ENCODE measurements at places on chromosomes 13 and 19.

DNA sequence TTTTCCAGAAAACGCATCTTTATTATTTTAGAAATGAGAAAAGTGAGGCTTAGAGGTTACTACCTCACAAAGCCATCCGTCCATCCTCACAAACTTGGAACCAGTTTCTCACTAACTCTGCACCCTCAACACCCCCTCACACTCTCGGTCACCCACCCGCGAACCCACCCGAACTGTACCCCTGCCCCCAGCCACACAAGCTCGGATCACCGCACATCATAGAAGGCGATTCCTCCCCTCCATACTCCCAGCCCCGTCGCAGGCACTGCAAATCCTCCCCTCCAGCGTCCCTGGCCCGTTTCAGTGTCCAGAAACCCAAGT is 238 bp downstream of the ZNF260 start:
- DNase-seq: no peak

GRCh38 chr13:42745655-42746054 is 35.7 kb upstream of the FAM216B start:
- DNase-seq: peak; percentile 30

DNA sequence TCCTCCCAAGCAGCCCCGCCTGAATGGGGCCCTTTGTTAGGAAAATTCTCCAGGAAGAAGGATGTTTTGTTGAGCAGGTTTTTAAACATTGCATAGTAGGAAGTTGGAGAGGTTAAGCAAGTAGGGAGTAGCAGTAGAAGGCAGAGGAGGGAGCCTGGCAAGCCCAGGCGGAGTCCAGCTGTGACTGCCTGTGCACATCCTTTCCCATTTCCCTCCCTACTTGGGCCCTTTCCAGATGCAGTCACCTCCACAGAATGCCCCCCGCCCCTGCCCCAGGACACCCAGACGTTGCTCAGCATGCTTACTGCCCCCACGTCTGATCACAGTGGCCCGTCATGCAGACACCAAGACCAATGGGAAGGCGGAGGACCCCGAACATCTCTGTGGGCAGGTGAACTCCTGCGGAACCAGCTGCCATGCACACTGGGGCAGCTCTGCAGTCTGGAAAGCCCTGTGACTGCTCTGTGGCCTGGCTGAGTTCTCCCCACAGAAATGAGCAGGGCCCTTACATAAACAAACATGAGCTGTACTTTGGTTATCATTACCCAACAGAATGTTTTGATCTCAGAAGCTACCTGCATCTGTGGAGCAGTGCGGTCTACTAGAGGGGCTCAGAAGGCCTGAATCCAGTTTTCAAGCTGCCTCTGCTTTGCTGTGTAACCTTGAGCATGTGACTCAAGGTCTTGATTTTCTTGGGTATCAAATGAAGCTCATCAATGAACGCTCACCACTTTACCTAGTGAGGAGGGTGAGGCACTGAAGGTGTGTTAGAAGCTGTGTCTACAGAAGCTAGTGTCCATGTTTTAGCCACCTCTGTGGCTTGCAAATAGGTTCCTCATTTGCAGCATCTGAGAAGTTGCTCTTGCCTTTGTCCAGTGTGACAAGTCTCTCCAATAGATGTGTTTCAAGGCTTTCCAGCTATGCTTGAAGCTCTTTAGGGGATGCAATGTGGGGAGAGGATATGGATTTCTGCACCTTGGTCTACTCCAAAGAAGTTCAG is 84.2 kb downstream of the TNFRSF19 start:
- no peak for DNase-seq

DNA sequence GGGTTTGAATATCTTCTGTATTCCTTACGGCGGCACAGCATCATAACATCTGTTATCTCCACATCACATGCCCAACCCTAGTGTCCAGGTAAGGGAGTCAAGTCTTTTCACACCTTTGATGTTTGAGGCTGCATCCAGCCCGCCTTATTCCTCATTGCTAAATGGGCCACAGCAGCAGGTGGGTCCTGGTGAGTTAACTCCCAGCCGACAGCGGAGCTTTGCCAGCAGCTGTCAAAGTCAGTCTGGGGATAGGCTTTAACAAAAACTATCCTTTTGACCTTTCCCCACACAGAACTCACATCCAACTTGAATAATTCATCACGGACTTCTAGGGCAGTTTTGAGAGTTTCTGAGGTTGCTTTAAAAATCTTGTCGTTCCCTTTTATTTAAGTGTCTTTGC is 235.1 kb downstream of the DLEU7 start:
- no peak for DNase-seq

DNA sequence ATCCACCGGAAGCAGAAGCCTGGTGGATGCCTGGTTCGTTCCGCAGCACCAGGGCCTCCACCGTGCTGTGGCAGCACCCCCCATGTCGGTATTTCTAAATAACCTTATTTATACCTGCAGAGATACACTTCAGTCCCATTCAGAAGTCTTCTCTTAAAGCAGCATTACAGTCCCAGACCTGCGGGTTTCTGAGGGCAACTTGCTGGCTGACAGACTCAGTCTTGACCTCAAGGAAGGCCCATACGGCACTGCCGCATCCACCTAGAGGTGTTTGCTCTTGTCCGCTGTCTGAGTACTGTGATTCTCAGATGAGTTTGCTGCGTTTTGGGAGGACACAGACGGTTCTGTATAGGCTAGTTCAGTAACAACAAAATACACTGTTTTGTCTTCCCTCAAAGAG is 16.9 kb upstream of the TEX29 start:
- no peak for DNase-seq
